Stimulated activated CD8-positive, alpha-beta memory T cell treated with anti-CD3 and anti-CD28 coated beads, Interleukin-7, amount 100 ng/mL, for 4 hours (primary cell): ENCODE measurements at places on chromosomes 1 and 21.

GRCh38 chr1:82731216-82731615 lies 930.5 kb downstream of the ADGRL2 start:
- no peak for DNase-seq

DNA sequence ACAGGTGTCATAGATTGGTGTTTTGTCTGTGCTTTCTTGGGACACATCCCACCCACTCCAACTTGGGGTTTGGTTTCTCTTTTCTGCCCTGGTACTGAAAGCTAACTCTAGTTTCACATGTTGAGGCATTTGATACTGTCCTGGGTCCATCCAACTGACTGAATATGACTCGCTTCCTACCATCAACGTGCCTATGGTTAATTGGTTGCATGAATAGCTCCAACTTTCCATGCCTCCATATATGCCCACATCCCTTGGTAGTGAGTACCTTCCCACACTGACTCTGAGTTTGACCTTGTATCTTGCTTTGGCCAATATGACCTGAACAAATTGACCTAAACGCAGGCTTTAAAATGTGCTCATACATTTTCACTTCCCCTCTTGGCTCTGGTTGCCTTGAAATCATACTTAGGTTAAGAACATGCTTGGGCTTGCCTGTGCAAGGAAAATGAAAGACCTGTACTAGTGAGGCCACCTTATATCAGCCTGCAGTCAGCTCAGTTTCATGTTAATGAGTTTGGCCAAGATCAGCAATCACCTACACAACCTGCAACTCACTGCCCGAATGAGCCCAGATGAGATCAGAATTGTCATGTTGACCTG lies 81.0 kb upstream of the KCNK2 start:
- DNase-seq: no peak

DNA sequence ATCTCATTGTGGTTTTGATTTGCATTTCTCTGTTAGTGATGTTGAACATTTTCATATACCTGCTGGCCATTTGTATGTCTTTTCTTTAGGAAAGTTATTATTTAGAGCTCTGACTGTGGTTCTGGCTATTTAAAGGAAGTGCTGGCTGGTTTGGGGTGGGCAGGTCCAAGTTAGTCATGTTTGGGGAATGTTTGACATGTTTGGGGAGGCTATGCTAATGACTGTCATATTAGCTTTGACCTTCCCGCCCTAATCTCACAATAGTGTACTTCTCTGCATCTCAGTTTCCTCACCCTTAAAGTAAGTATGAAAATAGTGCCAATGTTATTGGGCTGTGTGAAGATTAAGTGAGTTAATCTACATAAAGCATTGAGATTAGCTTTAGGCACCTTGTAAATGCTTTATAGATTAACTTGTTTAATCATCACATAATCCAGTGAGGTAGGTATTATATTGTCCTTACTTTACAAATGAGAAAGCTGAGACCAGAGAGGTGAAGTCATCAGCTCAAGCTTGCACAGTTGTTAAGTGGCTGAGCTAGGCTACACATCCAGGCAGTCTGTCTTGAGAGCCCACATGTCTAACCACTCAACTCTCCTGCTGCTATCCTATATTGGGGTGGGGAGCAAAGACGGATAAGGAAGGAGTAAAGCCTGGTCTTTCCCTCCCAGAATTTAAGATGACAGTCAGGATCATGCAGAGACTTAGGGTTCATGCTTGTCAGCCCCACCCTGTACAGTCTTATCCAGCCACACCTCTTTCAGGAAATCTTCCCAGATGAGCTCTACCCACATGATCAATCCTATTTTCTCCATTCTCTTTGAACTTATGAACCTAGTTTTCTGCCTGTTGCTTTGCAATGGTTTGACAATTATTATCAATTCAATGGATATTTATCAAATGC lies 22.8 kb upstream of the CRNN start:
- DNase-seq: no peak

- no peak for DNase-seq
Measured at GRCh38 chr1:162878000-162878596, 17.1 kb upstream of the CCDC190 start.

DNA sequence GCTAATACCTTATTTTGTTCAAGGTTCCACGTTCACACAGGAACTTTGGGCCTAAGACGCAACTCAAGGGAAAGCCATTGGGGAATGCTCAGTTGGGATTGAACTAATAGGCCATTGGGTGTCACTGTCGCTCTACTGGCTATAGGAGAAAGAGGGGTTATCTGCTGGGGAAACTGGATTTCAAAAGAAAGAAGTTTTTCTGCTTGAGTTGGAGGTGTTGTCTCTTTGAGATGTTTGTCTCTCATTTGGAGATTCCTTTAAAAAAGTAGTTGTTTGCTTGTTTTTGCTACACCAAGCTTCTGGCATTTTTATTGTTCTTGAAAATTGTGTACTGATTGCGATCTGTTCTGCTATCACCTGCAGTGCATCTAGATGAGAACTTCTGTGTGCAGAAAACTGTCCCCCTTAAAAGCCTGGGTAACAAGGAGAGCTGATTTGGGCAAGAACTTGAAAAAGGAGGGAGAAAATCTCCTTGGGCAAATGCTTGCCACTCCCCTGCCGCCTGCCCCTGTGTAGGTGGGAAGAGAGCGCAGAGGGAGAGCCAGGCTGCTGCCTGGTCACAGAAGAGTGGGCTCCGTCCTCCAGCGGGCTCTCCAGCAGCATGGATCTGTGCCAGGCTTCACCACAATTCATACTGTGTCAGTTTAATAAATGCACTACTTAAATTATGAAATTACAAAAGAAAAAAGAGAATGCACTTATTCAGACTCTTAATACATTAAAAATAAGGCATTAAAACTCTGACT lies 39.9 kb downstream of the PEX14 start:
- DNase-seq: no peak

DNA sequence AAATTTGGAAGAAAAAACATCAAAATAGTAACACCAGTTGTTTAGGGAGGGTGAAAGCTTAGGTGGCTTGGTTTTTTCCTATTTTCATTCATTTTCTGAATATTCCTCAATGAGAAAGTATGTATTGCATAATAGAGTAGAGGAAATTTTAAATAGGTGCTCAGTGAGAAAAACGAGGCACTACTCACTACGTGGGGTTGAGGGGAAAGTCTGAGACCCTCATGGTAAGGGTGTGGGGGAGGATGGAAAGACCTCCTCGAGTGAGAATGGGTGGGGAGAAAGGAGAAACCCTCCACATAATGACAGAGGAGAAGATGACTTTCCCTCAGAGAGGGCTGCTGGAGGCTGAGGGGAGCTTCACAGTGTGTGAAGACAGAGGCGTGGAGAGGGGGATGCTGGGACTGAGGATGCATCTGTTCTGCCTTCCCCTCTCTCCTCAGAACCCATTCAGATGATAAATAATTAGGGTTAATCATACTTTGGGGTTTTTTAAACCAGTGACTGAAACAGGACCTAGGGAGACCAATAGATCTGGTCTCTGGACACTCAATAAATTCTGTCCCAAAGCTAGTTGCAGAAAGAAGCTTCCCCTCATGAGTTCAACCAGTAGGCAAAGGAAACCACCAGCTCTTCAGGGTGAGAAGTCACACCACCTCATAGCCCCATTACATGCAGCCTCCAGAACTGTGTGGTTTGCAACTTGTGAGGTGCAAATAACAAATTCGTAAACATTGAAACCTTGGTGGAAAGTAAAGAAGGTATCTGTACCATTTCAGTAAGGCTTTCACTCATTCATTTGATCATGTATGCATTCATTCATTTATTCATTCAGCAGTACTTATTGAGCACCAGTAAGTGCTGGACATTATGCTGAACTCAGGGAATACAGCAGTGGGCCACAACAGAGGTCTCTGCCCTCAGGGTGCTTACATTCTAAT lies 17.1 kb downstream of the SLAMF7 start:
- DNase-seq: peak; percentile 42
